ENCODE measurements at places on chromosomes 6 and 20.

GRCh38 chr6:170114187-170114945 lies 176.5 kb downstream of the DLL1 start:
- DNase-seq = no peak

GRCh38 chr20:12970372-12970821 lies 38.4 kb upstream of the SPTLC3 start:
- peak; percentile 13 for DNase-seq

- no peak for DNase-seq
Measured at GRCh38 chr6:7827142-7827541, 83.4 kb downstream of the TXNDC5 start.

DNA sequence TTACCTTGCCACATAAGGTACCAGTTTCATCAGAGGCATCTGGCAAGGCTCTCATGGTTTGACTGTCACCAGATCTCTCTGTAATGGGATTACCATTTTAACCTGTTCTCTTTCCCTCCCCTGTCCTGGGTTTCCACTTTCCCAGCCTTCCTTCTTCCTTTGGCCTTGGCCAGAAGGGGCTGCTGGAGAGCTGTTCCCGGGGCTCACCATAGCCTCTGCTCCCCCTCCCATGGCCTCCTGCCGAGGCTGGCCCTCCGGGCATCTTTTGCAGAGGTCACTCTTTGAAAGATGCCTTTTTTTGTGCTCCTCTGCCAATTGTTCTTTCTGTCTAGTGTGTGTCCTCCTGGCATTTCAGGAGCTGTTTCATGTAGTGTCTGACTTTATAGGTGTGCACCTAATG lies 100.7 kb upstream of the SCP2D1 start:
- no peak for DNase-seq

GRCh38 chr6:147973806-147974205 lies 368.8 kb upstream of the SASH1 start:
- no peak for DNase-seq

GRCh38 chr20:46312075-46312944 lies 4.0 kb upstream of the CDH22 start:
- DNase-seq = no peak

DNA sequence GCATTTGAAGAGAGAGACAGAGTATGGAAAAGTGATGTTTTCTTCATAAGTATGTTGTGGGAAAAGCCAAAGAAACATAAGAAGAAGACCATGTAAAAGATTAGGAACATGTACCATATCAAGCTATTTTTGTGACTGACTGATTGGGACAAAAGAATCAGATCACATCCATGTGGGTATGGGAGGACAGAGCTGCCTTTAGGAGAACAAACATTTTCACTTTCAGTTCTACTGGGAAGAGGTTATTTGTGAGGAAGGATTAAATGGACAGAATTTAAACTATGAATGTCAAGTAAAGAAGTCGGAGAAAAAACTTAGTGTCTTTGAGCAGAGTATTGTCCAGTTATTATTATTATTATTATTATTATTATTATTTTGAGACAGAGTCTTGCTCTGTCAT lies 124.4 kb upstream of the HCRTR2 start:
- DNase-seq = no peak

DNA sequence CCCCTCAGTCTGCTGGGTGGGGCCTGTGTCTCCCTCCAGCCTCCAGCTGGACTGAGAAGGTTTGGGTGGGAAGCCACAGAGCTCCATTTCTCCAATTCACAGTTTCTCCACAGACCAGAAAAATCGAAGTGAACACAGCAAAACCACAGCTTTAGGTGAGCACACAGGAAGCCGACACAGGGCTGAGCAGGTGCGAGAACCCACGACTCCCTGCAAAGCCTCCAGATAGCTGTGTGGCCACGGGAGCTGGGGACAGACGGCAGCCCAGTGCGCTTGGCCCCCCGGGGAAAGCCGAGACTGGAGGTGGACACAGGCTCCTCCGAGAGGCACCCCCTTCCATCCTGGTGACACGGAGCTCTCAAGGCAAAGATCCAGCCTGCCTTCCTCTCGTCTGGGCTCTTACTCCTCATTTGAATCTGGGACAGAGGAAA lies 29.0 kb upstream of the MPC1 start:
- no peak for DNase-seq

- no peak for DNase-seq
Measured at GRCh38 chr6:90293319-90293953, 3.2 kb downstream of the BACH2 start.

DNA sequence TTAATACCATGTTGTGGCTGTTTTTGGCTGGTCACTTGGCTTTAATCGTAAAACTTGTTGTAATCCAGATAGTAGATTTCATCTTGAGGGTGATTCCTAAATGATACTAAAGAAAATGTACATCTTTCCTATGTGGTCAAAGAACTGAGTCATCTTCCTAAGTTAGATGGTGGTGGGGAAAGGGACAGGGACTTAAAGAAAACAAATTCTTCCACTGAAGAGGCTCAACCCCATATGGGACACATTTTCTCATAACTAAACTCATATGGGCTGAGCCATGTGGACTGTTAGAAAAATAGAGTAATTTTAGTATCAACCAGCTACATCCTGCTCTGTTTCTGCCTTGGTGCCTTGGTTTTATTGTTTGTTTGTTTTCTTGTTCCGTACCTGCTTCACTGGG lies 155.8 kb downstream of the TSHZ2 start:
- no peak for DNase-seq

GRCh38 chr20:59598625-59599310 lies 5.6 kb upstream of the PHACTR3 start:
- DNase-seq = peak; percentile 46

GRCh38 chr6:112879920-112880413 lies 532.8 kb downstream of the RFPL4B start:
- DNase-seq = no peak

DNA sequence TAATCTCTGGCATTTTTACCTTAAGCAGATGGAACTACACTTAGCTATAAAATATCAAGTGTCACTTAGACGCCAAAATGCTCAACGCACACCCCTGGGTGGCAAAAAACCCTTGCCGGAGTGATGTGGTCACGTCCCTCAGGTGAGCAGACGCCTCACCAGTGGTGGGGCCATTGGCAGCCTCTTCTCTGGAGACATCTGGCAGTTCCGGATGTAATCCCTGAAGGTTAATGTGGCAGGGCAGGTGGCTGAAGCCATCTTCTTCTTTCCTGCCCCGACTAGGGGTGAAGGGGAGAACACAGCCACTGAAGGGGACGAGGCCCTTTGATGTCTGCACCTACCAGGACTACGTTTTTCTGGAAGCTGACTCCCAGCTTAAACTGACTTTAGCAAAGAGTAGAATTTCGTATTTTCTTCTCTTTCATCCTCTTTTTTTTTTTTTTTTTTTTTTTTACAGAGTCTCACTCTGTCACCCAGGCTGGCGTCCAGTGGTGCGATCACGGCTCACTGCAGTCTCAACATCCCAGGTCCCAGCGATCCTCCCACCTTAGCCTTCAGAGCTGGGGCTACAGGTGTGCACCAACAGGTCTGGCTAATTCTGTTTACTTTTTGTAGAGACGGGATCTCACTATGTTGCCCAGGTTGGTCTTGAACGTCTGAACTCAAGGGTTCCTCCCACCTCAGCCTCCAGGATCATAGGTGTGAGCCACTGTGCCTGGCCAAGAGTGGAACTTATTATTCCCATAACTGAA lies 152.1 kb downstream of the TTLL2 start:
- DNase-seq = no peak

DNA sequence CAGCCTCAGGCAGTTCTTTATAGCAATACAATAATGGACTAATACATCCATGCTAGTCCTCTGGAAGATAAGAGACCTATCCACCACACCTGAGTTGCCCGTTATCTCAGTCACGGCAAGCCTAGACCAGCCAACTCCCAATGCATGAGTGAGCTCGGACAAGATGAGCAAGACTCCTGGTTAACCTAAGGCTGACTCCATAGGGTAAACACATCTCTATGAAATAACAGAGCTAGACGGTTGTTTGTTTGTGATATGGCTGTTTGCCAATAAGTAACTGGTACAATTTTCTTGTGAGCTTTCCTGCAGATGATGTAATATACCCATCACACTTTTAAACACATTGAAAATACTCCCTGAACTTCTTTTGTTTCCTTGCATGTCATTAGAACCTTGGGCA lies 70.6 kb upstream of the PHACTR1 start:
- DNase-seq = no peak

DNA sequence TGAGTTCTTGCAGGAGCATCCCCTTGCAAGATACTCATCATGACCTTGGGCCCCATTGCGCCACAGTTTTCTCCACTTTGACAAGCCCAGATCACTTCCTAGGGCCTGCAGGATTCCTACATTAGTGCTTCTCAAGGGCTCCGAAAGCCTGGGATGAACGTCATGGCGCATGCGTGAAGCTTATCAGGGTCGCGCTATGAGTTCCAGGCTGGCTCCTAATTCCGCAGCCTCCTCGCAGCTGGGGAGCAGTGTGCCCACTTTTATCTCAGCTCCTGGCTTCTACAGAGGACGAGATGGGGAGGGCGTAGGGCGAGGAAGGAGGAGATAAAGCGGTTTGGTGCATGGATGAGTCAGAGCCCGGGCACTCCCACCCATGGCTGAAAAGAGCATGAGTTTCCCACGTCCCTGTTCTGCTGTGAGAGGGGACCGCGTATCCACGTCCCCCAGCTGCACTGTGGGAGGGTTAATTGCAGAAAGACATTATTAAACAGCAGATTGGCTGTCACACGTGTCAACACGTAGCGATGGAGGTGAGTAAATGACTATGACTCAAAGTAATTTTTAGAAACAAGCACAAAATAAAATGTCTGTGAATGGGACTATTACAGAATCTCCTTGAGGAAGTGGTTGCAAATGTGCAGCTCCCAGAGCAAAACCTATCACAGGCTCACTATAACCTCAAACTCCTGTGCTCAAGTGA lies 72.9 kb upstream of the DSP start:
- DNase-seq = no peak

- no peak for DNase-seq
Measured at GRCh38 chr20:4574356-4574690, 147.4 kb upstream of the PRND start.

DNA sequence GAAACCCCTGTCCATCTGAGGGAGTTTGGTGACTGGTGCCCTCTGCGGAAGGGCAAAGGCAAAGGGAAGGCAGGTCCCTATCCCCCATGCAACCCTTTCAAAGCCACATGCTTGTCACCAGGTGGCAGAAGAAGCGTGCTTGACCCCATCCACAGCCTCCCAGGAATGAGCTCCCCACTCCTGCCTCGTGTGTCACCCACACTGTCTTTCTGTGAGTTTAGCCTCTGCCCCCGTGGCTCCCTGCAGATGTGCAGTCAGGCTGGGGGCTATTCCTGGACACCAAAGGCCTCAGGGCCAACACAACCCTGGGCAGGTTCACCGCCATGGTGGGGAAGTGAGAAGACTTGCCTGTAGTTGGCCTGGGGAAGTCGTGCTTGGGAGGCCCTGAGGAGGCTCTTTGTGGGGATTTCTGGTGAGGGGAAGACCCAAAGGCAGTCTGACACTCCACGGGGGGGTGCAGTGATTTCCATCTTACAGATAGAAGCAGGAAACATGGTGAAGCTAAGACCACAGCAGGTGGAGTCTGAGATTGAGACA lies 16.6 kb upstream of the PCMTD2 start:
- DNase-seq = no peak

GRCh38 chr20:23461180-23461579 lies 8.5 kb upstream of the CST11 start:
- DNase-seq = no peak

DNA sequence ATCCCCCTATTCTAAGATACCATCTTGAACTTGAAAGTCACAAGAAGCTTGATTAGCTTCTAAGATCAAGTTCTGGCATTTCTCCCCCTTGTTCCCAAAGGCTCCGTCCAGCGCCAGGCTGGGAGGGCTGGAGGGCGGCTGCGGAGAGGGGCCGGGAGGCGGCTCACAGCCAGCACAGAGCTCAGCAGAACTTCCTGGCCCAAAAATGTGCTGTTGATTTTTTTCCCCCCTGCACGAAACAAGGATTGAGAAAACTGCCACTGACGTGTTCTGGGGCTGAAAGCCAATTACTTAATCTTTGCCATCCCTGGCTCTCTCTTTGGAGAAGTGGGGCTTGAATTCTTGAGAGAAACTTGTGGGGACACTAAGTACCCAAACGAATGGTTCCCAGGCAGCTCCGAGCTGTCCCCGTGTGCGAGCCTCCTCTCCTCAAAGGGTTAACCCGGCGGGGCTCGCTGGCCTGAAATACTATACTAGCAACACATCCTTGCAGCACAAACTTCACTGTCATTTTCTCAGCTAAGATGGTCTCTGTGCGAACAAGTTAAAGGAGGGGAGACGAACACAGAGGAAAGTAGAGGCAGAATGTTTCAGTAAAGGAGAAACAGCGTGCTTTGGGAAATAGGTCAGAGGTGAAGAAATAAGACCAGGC lies 452 bp downstream of the TRAF3IP2 start:
- no peak for DNase-seq

- no peak for DNase-seq
Measured at GRCh38 chr20:50370036-50370566, 140.1 kb upstream of the PTPN1 start.

DNA sequence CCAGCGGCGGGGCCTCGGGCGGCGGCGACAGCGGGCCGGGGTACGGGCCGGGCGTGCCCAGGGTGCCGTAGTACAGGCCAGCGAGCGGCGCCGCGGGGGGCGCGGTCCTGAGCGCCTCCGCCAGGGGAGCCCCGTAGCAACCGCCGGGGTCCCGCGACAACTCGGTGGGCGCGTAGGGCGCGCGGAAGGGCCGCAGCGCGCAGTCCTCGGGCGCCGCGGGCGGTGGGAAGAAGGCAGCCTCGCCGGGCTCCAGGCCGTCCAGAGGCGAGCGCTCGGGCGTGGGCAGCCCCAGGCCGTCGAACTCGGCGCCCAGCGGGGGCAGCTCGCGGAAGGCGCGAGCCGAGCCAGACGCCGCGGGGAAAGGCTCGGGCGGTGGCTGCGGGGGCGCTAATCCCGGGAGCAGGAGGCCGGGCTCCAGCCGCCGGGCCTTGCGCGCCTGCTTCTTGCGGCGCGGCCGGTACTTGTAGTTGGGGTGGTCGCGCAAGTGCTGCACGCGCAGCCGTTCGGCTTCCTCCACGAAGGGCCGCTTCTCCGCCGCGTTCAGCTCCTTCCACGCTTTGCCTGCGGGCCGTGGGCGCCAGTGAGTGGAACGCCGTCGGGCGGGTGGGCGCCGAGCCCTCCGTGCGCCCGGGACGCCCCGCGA lies 916 bp downstream of the SOX18 start:
- no peak for DNase-seq

GRCh38 chr6:158634695-158635426 lies 9.7 kb downstream of the DYNLT1 start:
- DNase-seq = no peak

- DNase-seq = no peak
Measured at GRCh38 chr6:55776113-55776512, 99.3 kb downstream of the BMP5 start.

GRCh38 chr6:156720691-156721685 lies 56.2 kb upstream of the ARID1B start:
- DNase-seq = peak; percentile 2

- no peak for DNase-seq
Measured at GRCh38 chr20:18504479-18505060, 3.2 kb upstream of the SEC23B start.

GRCh38 chr6:744666-745353 lies 51.9 kb upstream of the EXOC2 start:
- DNase-seq = no peak
